ENCODE measurements at places on chromosomes 1 and 21.

- no peak for DNase-seq
Observed at GRCh38 chr1:31985430-31985829, 28.2 kb upstream of the KHDRBS1 start.

DNA sequence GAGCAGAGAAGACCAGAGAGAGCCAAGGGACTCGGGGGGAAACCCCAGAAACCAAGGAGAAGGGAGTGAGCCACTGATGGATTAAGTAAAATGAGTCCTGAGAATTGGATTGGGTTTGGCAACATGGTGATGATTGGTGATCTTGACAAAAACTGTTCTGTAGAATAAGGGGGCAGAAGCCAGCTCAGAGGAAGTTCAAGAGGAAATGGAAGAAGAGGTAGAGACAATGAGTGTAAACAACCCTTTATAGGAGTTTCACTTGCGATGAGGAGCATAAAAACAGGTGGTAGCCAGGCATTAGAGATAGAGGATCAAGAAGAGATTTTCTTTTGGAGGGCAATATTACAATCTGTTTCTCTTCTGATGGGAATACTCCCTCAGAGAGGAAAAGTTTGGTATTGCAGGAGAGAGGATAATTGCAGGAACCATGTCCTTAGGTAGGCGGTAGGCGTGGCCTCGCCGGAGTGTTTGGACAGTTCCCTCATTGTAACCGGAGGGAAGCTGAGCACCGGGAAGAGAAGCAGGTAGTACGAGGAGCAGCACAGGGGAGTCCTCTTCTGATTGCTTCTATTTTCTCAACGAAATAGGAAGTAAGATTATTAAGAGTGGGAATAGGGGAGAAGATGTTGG is 68.4 kb upstream of the TENT5C start:
- DNase-seq = no peak

- DNase-seq = no peak
Observed at GRCh38 chr1:226172589-226172988, 14.0 kb downstream of the ACBD3 start.

DNA sequence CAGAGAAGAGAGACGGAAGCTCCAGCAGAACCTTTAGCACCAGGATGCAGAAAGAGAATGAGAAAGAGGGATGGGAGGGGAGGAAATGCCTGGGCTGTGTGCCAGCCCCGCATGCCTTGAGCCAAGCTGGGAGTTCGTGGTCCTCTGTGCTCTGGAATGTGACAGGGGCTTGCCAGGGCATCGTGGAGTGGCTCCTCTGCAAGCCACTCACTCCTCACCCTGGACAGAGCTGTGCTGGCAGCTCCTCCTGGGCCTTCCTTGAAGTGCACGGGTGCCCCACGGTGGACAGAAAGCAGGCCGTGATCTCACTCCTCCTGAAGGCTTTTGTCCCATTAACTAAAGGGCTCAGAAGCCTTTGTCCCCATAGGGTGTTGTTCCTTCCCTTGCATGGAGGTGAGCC is 34.8 kb upstream of the PRELP start:
- no peak for DNase-seq

DNA sequence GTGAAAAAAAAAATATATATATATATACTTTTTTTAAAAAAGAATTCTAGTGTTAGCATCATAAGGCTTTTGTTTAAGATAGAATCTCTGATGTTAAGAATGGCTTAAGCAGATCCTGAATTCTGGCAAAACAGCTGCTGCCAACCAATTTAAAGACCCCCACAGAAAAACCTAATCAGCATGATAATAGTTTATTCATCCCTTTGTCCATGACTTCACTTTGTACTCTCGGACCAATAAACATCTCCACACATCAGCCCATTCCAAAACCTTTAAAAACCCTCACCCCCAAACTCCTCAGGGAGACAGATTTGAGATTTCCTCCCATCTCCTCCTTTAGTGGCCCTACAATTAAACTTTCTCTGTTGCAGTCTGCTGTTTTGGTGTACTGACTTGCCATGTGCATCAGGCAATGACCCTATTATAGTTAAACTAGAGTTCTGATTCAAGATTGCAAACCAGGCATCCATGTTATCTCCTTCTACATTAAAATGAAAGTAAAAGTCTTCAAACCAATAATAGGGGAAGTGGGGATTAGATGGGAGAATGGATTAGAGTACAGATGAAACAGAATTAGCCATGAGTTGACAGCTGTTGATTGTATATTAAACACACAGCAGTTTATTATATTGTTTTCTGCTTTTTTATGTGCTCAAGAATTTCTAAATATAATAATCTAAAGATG is 9.8 kb upstream of the PHTF1 start:
- DNase-seq = no peak

DNA sequence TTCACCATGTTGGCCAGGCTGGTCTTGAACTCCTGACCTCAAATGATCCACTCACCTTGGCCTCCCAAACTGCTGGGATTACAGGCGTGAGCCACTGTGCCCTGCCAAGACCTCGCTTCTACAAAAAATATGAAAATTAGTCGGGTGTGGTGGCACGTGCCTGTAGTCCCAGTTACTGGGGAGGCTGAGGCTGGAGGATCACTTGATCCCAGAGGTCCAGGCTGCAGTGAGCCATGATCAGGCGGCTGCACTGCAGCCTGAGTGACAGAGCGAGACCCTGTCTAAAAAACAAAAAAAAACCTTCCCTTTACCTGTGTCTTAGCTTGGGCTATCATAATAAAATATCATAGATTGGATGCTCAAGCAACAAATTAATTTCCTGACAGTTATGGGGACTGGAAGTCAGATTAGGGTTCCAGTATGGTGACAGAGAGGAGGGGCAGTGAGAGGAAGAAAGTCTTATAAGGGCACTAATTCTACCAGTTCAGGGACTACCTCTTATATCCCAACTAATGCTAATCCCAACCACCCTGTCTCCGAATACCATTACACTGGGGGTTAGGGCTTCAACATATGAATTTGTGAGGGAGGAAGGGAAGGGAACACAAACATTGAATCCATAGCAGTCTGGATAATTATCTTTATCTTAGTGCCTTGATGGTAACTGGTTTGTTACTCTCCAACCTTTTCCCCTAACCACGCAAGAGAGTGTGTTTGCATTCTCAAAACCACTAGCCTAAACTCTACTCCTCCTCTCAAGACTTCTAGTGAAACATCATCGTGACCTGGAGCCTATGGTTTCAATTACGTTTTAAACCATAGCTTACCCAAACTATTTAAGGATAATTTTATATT is 1.0 kb upstream of the NAXE start:
- no peak for DNase-seq

DNA sequence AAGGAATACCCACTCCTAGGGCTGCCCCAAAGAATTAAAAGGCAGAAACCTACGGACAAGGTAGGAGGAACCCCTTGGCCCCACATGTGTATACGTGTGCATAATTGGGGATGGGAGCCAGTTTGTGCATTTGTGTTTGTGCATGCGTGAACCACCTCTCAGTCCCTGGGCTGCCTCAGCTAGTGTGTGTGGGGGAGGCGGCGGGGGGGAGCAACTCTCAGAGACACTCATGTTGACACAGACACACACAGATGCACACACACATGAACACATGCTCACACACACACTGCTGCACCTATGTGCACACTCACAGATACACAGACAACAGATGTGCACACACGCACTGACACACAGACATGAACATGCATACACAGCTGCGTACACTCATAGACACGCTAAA is 5.1 kb downstream of the LDLRAD1 start:
- DNase-seq = no peak

- DNase-seq = no peak
Observed at GRCh38 chr1:74652711-74653139, 20.9 kb downstream of the ERICH3 start.

DNA sequence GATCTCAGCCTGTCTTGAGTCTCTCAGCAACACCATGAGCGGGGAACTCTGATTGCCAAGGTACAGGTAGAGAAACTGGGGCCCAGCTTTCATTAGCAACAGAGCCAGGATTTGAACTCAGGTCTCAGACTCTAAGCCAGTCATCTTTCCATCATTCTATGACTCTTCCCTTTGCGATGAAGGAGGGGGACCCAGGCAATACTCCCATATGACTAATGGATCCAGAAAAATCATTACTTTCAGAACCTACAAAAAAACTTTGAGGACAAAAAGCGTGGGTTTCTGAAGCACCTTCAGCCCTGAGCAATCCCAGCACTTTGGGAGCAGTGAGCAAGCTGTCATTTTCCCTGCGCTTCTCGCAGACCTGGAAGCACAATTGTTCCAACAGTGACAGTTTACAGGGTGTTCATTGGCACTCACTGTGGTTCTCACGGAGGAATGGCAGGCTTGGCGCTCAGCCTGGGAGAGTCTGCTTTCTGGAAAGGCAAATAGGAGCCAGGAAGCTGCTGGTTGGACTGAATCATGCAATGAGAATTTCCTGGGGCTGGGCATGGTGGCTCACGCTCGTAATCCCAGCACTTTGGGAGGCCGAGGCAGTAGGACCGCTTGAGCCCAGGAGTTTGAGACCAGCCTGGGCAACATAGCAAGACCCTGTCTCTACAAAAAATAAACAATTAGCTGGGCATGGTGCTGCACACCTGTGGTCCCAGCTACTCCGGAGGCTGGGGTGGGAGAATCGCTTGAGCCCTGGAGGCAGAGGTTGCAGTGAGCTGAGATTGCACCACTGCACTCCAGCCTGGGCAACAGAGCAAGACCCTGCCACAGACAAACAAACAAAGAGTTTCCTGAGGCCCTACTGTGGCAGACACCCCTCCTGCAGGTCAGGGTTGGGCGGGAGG is 40.1 kb downstream of the SLC2A7 start:
- no peak for DNase-seq

- DNase-seq = no peak
Observed at GRCh38 chr1:66557157-66557556, 23.2 kb downstream of the SGIP1 start.

DNA sequence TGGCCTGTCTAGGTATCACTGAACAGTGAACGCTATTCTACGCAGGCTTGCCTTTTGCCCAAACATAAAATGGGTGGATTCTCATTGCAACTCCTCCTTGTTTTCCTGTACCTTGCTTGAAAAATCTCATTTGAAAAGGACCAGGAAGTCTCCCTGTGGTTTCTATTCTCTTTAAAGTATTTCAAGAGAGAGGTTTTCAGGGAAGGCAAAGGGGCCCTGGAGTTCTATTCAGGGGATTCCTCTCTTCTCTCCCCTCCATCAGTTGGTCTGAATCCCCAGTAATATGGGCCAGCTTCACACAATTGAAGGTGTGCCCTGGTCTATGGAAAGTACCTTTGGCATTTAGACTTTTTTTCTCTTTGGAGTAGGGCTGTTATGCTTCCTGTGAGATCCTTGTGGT is 311.3 kb downstream of the RGS7 start:
- no peak for DNase-seq

All from stimulated activated CD8-positive, alpha-beta memory T cell treated with anti-CD3 and anti-CD28 coated beads, Interleukin-4, amount 100 ng/mL, for 4 hours (primary cell).